DMS79 (cell line): ENCODE measurements at places on chromosomes 12 and 14.

DNA sequence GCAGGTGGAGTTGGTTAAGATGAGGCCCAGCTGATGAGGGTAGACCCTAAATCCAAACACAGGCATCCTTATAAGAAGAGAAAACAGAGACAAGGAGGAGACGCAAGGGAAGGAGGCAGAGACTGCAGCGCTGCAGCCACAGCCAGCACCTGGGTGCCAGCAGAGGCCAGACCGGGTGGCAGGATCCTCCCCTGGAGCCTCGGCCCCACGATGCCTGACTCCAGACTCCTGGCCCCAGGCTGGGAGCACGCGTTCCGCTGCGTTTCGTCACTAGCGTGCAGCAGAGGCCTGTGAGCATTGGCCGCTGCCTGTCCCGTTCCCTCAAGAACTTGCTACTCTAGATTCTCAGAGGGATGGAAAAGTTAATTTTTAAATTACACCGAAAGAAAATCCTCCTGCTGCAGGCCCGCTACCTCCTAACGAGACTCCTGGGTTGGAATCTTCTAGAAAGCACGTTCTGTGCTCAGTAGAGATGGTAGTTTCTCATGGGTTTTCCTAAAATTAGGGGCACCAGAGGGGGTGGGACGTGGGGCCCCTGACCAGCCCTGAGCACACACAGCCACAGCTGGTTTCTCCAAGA lies 57.7 kb upstream of the FBRSL1 start:
- DNase-seq: no peak

DNA sequence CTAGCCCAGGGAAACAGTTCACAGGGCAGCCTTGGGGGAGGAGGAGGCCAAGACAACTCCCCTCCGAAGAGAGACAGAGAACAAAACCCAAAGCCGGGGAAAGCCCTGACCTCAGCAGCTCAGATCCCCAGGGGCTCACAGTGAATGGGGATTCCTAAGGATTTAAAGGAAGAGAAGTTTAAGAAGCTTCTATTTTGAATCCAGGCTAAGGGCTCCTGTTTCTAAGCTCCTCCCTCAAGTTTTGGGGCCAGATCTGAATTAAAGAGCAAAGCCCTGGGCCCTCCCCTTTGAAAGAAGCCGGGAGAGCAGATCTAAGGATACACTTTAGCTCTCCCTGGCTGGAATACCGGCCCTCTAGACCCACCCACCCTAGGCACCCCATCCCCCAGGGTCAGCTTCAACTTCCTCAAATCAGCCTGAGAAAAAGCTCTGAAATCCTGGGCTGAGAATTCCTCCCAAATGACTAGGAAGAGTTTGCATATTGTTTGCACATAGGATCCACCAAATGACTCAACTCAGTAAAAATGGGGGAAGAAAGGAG lies 3.9 kb downstream of the KDM2B start:
- no peak for DNase-seq

DNA sequence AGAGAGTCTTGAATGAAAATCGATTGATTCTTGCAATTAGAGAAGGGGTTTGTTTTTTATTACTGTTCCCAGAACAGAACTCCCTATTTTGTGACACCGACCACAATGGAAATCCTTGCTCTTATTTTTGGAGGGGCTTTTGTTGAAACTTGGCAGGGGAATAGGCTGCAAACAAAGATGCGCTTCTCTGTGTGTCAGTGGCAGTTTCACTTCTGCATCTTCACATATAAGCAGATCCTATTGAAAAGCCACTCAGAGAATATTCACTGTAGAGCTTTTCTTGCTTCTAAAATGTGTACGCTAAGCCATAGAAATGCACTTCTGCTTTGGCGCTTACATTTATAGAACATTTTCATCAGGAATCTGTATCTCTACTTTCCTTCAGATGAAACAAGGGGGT lies 1822.4 kb upstream of the SEL1L start:
- no peak for DNase-seq

GRCh38 chr12:102043928-102044327 lies 17.9 kb downstream of the WASHC3 start:
- DNase-seq: peak; percentile 55

DNA sequence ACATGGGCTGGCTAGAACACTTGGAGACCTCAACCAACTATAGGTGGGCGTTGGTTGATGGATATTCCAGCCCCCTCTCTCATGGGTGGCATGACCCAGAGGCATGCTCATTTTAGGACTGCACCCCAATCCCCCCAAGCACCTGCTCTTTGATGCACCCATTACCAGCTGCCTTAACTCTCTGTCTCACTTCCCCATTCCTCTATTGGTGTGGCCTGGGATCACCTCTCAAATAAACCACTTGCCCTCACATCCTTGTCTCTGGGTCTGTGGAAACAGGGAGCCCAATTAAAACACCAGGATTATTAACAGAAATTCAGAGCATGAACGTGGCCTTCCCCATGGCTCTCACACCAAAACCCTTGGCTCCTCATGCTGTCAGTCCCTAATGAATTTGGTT lies 202.3 kb upstream of the NOS1 start:
- no peak for DNase-seq

DNA sequence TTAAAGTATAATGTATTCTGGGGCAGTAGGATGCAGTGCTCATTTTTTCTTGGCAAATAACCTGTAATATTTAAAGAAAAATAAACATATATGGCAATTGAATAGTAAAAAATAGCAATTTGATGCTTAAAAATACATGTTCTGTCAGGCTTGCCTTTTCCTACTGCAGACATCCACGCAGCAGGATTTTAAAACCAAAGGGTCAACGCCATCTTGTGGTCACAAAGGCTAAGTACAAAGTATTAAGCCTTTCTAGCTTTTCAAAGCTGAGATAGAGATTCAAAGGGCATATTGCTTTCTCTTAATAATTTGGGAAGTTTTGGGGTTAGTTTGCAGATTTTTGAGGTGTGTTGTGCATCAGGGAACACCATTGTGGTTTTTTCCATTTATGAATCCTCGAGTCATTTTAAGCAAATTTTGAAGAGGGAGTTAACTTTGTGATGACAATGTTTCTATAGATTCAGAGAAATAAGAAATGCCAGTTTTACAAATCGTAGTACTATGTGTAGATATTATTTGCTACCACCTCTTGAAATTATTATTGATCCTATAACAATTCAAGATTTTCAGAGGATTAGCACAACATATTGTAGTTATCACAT lies 4.7 kb upstream of the CCER1 start:
- DNase-seq: no peak

GRCh38 chr12:6370994-6371754 lies 4.2 kb downstream of the SCNN1A start:
- DNase-seq: peak; percentile 91

- peak; percentile 44 for DNase-seq
Observed at GRCh38 chr14:74882103-74882920, 596 bp downstream of the DLST start.

DNA sequence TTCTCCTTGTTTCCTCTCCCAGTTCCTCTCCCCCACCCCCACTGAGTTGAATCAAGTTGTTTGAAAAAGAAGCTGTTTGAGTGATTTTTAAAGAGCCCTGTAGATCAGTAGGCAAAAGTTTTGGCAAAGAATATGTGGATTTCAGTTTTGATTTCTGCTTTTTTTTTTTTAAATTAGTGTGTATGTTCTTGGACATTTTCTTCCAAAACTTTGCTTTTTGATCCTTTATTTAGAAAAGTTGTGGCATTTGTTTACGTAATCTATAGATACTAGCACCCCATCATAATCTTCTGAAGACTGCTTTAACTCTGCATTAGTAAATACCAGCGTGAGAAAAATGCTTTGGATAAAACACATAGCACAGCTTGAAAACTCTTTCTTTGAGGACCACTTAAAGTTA lies 190.3 kb upstream of the SEL1L start:
- no peak for DNase-seq

DNA sequence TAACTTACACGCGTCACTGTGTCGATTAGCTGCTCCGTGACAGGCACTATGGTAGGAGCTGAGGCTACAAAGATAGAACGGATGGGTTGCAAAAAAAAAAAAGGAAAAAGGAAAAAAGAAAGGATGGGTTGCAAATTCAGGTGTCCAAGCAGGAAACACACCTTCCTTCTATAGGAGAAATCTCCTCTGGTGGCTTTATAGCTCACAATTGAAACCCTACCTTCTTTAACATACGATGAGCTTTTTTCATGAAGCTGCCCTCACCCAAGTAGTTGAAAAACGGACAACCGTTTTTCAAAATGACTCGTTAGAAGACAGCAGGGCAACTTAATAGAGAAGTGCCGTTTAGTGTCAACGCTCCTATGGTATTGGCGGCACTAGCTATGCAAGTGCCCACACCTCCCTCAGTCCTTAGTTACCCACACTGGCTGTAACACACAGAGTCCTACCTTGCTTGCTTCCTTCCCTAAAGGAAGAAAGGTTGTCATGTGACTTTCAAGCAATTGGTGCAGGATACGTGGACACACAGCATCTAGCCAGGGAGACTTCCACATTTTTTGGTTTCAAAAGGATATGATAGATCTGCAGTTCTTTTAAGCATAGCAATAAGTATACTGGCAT lies 682 bp upstream of the TRIP11 start:
- DNase-seq: peak; percentile 63

DNA sequence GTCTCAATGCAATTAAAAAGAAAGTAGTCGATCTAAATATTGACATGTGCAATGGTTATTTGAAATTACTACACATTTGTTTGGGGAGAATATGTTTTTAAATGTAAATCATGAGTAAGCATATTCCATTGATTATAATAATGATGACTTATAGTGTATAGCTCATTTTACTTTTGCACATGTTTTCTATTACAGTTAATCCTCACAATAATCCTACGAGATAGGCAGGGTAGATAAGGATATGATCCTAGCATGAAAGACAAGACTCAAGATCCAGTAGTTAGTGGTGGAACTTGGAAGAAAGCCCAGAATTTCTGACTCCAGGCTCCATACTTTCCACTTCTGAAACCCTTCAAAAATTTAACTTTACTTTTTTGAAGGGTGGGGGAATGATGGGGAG lies 94.0 kb downstream of the NAV3 start:
- DNase-seq: peak; percentile 1

- no peak for DNase-seq
Observed at GRCh38 chr12:132946246-132946820, 9.8 kb downstream of the ZNF605 start.

- DNase-seq: no peak
Observed at GRCh38 chr14:69317780-69318179, 57.8 kb downstream of the GALNT16 start.
